ENCODE measurements at places on chromosomes 5 and 9.

DNA sequence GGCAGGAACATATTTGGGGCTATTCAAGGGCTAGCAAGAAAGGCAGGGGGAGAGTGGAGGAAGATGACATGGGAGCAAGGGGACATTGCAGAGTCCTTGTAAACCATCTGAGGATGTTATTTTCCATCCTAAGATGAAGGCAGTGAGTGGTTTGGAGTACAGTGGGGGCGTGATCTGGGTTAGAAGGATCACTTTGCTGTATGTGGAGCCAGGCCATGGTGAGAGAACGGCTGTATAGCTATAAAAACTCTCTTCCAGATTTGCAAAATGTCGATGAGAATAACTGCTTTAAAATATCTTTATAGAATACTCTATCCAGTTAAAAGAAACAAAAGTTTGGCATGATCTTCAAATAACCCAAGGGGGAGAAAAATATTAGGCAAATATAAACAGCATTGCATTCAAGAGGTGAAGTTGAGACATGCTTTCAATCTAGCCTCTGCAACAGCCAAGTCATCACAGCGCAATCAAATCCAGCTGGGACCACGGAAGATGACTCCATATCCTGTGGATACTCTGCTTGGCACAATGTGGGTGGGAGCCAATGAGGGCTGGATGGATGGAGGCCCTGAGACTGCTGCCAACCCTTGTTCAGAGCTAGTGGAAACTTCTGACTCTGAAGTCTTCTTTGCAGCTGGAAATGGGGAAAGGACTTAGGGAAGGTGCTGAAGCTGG lies 111.5 kb upstream of the BASP1 start:
- no peak for DNase-seq

DNA sequence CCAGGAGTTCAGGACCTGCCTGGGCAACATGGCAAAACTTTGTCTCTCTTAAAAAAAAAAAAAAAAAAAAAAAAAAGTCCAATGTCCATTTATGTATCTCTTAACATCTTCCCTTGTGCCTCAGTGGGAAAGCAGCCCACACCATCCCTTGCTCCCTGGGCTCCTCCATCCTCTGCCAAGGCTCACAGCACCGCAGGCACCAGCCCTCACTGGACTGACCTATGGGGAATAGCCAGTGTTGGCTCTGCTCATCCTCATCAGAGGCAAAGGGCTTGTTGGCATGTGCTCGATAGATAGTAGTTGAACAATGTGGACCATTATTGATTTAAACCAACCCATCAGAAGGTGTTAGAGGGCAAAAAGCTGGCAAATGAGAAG lies 61.8 kb upstream of the LRRTM2 start:
- DNase-seq: no peak

GRCh38 chr5:119878712-119879111 lies 249.4 kb downstream of the FAM170A start:
- DNase-seq: no peak

GRCh38 chr5:83570916-83571315 lies 99.4 kb downstream of the VCAN start:
- DNase-seq: no peak

DNA sequence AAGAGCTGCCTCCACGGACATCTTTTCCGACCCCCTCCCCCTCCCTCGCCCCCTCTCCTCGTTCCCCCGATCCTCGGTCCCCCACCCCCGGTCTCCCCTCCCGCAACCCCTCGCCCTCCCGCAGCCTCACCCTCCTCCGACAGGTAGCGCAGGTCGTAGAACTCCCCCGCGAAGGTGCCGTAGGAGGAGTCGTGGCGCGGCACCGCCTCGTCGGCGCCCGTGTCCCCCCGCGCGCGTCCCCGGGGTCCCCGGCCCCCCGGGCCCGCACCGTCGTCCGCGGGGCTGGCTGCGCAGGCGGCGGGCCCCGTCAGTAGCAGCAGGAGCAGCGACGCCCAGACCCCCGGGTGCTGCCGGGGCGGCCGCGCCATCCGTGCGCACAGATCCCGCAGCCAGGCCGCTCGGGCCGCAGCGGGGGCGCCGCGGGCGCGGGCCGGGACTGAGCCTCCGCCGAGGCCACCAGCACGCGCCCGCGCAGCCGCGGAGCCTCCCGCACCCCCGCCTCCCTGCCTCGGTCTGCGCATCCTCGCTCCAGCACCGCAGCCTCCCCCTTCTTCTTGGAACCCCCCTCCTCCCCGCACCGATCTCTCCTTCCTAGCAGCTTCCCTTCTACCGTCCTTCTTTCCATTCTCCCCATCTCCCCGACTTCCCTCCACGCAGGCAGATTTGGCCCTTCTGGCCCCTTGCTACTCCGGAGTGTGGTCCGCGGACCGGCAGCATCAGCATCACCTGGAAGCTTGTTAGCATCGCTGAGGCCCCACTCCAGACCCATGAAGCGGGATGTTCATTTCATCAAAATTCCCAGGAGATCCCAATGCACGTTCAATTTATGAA lies at the start of gene FRRS1L:
Gene FRRS1L, minus strand, starts transcription at position 479 of the 831 bp plus-strand sequence. Its CDS starts 111 bp downstream, at position 368.
- no peak for DNase-seq

- DNase-seq: no peak
These were observed 8.2 kb downstream of the GNE start for GRCh38 chr9:36250079-36250478.

GRCh38 chr5:137605411-137605810 lies 106.3 kb upstream of the SPOCK1 start:
- DNase-seq: no peak

DNA sequence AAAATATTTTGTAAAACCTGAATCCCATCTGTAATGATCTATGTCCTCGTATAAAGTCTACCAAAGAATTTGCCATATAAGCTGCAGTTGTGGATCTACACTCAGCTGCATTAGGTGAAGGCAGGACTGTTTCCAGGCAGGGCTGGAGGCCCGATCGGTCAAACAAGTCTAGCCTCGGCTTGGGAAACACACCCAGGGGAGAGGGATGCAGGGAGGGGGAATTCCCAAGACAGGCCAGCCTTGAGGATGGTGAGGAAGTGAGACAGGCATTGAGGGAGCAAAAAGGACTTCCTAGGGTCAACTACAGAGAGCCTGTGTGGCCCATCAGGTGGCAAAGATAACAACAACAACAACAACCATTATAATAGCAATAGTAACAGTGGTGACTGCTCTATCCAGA lies 174.1 kb upstream of the FSTL4 start:
- no peak for DNase-seq

DNA sequence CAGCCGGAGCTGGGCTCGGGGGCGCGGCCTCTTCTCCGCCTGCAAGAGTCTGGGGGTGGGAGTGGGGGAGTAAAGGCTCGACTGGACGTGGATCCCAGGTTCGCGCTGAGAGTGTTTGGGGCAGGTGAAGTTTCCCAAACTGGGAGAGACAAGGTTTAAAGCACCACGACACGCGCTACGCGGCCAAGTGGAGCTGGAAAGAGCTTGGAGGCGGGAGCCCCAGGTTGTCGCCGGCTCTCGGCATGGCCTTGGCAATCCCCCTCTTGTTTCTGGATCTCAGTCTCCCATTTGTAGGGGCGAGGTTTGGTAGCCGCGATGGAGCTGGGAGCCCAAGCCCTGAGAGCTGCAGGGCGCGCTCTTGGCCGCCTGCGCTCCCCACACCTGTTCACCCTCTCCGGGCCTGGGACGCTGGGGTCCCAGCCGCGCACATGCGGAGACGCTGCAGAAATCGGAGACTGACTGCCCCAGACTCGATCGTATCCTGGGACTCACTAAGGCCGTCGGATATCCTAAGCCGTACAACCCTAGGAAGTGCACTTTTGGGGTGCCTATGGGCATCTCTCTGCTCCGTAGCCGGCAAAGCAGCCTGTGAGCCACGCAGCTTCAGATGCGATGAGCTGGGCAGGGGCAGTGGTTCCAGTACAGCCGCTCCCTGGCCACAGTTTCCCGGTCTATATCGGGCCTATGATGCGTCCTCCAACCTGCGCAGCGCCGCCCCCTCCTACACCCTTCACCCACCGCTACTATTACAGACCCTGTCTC lies 937 bp downstream of the TMOD1 start:
- DNase-seq: no peak

GRCh38 chr5:76310208-76310607 lies 92.9 kb upstream of the IQGAP2 start:
- DNase-seq: no peak

GRCh38 chr9:22214497-22215031 lies 205.5 kb upstream of the CDKN2B start:
- no peak for DNase-seq

- no peak for DNase-seq
These were observed 202.5 kb downstream of the EFNA5 start for GRCh38 chr5:107468276-107468675.
